Karpas-422 (cell line): ENCODE measurements at places on chromosomes 1 and 21.

DNA sequence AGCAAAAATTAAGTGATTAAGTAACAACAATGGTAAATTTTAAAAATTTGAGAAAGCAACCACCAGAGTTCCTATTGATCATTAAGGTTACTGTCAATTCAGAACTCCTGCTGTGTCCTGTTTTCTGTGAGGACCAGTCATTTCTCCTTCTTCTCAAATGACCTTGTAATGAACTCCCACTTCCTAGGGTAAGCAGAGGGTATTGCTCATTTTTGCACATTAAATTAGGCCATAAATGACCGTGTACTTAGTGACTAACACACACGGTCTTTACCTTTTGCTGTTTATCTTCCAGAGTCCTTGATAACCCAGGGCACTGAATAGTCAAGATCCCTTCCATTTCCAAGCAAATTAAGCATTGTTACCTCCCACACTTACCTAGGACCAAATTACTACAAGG is 227.5 kb upstream of the LYPLAL1 start:
- no peak for DNase-seq

GRCh38 chr1:15525050-15526020 is 1.3 kb upstream of the DNAJC16 start:
- DNase-seq = peak; percentile 63

DNA sequence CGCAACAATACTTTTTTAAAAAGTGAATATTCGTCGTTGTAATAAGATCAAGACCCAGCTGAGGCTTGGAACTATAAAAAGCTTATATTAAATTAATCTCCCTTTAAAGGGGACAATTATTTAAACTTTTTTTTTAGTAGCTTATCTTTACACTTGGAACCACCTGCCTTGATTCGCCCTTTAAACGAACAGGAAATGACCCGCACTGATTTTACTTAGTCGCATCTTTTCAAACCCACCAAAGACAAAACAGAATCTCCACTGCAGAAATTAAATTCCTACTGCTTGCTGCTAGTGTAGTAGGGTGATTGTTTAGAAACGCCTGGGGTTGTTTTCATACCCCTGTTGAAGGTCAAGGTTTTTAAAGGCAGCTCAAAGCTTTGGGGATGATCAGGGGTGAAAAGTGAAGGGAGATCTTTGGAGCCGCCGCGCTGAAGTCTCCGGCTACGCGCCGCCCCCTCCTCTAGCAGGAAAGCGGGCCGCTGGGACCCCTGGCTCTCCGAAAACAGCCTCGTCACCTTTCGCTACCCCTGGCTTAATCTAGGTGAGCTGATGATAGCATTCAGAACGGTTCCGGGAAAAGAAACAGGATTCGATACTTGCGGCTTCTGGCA is 163.4 kb downstream of the RUNX1 start:
- no peak for DNase-seq

- no peak for DNase-seq
These were observed 42.9 kb upstream of the RCAN3 start for GRCh38 chr1:24459551-24460266.

GRCh38 chr21:41880153-41880552 is 1.0 kb upstream of the PRDM15 start:
- no peak for DNase-seq

- DNase-seq = no peak
These were observed 29.0 kb downstream of the UBASH3A start for GRCh38 chr21:42432695-42433094.

DNA sequence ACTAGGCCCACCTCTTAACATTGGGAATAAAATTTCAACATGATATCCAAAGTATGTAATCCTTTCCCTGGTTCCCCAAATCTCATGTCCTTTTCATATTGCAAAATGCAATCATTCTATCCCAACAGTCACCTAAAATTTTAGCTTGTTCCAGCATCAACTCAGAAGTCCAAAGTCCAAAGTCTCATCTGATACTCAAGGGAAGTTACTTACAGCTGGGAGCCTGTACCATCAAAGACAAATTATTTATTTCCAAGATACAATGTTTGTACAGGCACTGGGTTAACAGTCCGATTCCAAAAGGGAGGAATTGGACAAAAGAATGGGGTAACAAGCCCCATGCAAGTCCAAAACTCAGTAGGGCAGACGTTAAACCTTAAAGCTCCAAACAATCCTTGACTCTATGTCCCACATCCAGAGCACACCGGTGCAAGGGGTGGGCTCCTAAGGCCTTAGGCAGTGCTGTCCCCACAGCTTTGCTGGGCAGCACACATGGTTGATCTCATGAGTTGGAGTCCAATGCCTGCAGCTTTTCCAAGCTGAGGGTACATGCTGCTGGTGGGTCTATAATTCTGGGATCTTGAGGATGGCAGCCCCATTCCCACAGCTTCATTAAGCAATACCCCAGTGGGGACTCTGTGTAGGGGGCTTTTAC is 78.8 kb downstream of the DDAH1 start:
- DNase-seq = no peak

DNA sequence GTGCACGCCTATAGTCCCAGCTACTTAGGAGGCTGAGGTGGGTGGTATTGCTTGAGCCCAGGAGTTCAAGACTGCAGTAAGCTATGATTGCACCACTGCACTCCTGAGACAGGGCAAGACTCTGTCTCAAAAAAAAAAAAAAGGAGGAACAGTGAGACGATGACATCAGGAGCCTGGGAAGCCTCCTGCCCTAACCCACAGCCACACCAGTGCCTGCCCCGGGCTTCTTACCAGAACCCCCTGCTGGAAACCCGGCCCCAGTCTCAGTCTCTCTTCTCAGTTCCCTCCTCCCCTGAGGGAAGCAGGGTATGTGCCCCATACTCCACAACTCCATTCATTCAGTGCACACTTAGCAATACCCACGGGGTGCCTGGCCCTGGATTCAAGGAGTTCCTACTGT is 9.1 kb downstream of the COL8A2 start:
- DNase-seq = no peak

GRCh38 chr1:232682248-232682647 is 52.3 kb upstream of the SIPA1L2 start:
- DNase-seq = no peak

GRCh38 chr1:112982853-112983536 is 27.0 kb upstream of the SLC16A1 start:
- DNase-seq = peak; percentile 64

DNA sequence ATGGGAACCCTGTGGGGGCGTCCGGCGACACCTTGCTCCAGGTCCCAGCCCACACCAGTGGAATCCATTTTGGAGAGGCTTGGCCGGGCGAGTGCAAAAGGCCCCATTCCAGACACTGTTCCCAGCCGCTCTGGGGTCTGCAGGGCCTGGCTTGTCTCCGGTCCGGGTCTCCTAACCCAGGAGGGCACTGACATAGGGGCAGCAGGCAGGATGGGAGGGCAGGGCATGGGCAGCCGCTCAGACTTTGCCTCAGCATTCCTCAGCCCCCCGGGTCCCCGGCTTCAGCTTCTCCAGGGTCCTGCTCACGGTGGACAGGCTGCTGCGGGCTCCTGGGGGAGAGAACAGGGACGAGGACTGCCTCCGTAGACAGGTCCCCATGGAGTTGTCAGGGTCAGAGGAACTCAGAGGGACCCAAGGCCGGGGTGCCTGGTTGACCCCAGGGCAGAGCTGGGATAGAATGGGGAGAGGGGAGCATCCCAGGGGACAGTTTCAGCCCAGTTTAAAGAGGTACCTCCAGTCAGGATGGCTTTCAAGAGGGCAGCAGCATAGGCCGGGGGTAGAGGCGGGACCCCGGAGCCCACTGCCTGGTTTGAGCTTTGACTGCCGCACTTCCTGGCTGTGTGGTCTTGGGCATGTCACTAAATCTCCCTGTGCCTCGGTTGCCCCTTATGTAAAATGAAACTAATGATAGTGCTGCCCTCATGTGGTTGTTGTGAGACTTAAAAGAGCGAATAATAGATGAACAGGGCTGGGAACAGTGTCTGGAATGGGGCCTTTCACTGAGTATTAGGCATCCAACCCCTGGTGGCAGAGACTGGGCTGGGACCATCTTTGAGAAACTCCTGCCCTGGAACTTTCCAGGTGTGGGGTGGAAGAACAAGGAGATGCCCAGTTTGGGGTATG is 3.7 kb downstream of the KNCN start:
- peak; percentile 80 for DNase-seq

DNA sequence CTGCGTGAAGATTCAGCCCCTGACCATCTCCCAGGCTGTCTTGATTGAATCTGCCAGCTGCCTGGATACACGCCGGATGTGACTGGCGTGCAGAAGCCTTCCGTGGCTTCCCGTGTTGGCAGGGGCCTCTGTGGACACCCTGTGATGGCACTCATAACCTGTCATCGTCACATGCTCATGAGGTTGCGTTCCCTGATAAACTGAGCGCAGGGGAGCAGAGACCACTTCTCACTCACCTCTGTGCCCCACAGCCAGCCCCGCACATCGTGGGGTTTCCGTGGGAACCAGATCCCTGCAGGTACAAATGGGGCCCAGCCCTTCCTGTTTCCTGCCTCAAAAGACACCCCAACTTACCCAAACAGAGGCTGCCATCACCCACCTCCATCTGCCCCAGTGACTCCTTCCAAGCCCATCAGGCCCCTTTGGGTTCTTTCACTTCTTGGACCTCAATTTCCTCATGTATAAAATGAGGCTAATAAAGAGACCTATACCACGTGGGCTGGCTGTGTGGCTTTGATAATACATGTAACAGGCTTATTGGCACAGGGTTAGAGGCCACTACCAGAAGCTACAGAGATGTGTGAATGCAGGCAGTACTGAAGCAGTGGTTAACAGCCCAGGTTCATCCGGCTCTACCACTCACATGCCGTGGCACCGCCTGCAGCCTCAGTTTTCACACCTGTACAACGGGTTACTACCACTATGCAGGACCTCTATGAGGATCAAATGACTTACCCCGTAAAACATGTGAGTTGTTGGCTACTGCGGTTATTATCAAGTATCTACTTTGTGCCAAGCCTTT is 23.6 kb downstream of the HTR6 start:
- DNase-seq = no peak

DNA sequence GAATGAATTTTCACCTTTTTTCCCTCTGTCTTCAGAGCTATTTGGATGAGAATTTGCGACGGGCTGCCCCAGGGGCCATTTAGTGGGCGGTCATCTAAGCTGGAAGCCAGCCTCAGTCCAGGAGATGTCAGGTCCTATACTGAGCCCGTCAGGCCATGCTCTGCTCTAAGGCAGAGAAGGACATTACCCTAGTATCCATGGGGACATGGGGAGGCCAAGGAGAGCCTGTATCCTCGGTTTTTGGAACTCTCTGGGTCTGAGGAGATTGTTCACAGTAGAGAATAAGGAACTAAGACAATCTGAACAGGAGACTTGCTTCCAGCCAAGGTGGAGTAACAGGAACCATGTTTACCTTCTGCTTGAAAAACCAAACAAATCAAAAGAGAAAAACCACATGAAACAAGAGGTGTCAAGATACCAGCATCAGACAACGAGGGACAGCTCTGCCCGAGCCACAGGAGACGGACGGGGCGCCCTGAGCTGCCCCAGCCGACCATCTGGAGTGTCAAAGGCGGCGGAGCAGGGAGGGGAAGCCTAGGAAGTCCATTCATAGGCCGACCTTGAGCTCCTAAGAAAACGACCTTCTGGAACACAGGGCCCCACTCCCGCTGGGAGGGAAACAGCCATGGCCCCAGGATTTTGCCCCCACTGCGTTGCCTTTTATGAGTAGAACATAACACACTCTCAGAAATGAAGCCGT is 20.0 kb upstream of the ADARB1 start:
- no peak for DNase-seq

DNA sequence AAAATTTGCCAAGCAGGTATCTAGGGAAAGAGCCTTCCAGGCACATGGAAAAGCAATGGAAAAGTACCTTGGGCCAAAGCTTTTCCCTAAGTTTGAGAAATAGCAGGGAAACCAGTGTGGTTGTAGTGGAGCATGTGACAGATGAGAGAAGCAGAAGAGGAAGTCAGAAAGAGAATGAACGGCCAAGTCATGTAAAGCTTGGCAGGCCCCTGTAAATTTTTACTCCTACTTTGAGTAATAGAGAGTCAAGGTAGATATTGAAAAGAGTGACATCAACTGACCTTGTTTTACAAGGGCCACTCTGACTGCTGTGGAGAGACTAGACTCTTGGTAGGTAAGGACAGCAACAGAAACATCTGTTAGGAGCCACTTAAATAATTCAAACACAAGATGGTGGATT is 180.9 kb upstream of the PRMT6 start:
- DNase-seq = no peak

- DNase-seq = no peak
These were observed 49.4 kb downstream of the H3-3A start for GRCh38 chr1:226111883-226112261.

- DNase-seq = peak; percentile 99
These were observed 160.1 kb downstream of the FASLG start for GRCh38 chr1:172818841-172819527.

DNA sequence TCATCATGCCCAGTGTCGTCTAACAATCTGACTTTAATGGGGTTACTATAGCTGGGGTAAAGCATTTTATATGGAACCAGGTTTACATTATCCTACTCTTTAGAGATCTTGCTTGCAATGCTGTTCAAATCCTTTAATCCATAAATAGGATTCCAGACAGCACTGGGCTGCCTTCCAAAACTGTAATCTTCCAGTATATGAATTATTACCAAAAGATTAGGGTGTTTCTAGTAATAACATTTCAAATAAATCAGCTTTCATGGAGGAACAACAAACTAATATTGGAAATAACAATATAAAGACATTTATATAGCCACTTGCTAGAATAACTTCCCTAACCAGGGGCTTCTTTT is 88.6 kb upstream of the PLXNA2 start:
- DNase-seq = no peak

GRCh38 chr1:199083680-199084079 is 444.8 kb downstream of the PTPRC start:
- DNase-seq = no peak

- DNase-seq = no peak
These were observed 334.6 kb downstream of the RGS7 start for GRCh38 chr1:241022366-241022765.

DNA sequence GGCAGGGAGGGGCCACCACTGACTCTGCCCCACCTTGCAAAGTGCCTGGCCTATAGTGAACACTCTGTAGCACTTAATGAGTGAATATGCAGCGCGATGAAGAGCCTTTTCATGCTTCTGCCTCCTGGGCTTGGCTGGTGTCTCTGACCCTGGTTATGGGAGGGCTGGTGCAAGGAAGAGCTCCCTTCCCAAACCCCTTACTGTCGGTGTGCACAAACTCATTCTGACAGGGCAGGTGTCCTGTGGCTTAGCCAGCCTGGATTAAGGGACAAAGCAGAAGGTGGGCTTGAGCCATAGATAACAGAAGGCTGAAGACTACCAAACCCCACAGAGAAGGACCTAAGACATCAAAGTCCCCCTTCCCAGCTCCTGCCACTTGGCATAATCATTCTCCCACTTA is 2.0 kb upstream of the NCMAP start:
- no peak for DNase-seq

DNA sequence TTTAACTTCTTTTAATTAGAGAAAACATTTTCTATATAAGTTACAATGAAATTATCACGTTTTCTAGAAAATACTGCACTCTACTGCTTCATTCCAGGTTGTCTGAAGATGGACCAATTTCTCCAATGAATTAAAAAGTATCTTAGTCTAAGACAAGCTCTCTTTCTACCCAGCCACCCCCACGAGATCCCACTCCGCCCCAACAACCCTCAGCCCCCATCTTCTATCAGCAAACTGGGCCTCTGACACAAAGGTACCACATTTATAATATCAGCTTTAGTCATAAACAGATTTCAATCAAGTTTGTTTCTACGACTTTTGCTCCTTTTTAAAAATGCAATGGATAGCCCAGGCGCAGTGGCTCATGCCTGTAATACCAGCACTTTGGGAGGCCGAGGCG is 117.8 kb downstream of the RERE start:
- DNase-seq = no peak
